Fibroblast of mammary gland (primary cell): ENCODE measurements at places on chromosomes 3 and 15.
A peak's percentile ranks its signal among the peaks of the same experiment; 100 is the strongest.

DNA sequence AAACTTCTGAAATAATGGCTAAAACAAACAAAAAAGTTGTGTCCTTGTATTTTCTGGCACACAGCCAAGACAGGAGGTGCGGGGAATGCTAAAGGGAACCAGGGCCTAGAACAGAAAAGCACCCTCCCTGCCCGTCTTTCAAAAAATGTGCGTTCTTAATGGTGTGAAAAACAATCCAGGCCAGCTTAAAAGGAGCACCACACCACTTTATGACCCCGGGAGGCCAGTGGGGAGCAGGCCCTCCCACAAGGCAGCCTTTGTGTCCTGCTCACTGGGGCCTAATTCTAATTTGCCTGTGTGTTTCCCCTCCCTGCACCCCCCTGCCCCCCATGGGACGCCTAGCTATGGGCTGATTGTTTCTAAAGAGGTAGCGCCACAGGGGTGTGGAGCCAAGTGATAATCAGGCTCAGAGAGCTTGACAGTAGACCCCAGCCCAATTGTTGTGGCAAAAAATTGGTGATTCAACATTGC lies 181.4 kb downstream of the GREM1 start:
- DNase-seq: no peak

- DNase-seq: no peak
Observed at GRCh38 chr15:43518197-43518761, 871 bp downstream of the MAP1A start.

DNA sequence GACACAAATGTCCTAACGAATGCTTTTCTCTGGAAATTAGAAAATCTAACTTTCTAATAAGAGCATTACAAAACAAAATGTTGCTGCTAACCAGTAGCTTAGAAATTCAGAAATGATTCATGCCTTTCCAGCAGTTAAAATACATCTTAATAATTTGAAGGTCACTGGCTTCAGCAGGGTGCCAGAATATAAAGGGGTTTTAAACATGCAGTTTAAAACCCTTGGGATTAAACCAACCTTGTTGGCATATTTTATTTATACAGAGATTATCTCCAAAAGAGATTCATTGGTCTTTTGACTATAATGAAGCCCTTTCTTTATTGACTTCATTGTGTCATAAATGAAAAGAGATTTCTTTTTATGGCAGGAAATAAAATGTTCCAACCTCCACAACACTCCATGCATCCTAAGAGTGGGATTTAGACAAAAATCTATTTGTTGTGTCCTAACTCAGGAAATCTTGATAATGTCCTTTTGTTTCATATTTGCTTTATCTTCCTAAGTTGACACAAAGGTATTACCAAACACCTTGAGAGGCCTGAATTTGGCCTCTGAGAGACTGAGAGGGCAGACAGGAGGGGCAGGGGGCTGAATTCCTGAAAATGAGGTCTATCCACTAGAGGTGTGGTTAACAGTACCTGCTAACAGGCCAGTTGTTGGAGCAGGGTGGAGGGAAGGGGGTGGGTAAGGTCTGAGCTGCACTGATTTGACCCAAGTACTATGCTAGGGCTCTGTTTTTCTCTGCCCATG lies 124.4 kb downstream of the FEZF2 start:
- no peak for DNase-seq

- peak; percentile 28 for DNase-seq
Observed at GRCh38 chr3:23926736-23927135, 9.8 kb downstream of the RPL15 start.

GRCh38 chr15:86988033-86988432 lies 908.4 kb downstream of the AGBL1 start:
- no peak for DNase-seq

- DNase-seq: peak; percentile 64
Observed at GRCh38 chr3:73490453-73491286, 134.1 kb downstream of the PDZRN3 start.

GRCh38 chr3:116350119-116350733 lies 95.1 kb downstream of the LSAMP start:
- no peak for DNase-seq

- no peak for DNase-seq
Observed at GRCh38 chr3:59660852-59661625, 611.2 kb upstream of the CFAP20DC start.

DNA sequence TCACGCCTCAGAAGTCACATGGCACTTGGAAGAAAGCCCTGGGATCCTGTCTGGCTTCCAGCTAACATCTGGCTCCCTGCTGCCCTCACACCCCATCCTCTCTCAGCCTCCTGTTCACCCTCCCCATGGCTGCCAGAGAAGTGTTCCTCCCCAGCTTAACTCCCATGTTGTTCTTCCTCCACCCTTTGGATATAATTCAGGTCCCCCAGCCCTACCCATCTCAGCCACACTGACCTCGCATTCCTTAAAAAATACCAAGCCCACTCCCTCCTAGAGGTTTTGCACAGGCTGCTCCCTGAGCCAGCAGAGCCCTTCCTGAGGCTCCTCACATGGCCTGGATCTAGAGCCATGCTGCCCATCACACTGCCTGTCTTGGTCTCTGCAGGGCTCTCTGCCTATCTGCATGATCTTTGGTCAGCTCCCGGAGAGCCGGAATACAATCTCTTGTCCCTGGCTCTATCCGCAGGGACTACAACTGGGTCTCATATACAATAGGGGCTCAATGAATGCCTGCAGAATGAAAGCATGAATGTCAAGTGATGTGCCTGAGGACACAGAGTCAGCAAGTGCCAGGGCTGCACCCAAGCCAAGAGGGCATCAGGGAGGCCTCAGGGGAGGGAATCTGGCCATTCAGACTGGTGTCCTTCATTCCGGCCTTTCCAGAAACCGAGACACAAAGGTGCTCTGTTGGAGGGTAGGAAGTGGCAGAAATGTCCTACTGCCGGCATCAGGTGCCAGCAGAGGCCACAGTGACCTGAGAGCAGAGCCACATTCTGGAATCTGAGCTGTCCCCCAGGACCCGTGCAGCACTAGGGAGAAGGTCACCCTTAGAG lies 3.8 kb upstream of the TKT start:
- DNase-seq: peak; percentile 19

DNA sequence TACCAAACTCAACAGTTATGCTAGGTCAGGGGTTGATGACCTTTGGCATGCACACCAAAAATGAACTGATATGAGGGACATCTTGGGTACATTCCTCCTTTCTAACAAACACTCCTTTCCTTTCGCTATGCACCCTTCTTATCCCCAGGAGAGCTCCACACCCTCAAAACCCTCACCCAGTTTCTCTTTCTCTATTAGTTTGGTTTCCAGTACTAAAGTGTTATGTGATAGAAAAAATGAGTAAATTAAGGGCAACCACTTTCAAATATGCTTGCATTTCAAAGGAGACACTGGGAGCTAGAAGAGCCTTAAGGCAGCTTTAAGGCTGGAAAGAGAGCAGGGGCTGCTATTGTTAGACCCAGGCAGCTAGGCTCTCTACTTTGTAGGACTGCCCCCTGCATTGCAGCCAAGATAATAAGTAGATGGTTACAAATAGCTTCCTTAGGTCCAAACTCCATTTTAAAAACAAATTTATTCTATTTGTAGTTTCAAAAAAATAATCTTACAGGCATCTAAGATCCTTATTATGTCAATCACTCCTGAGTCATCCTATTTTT lies 244.3 kb downstream of the ZIC1 start:
- no peak for DNase-seq

DNA sequence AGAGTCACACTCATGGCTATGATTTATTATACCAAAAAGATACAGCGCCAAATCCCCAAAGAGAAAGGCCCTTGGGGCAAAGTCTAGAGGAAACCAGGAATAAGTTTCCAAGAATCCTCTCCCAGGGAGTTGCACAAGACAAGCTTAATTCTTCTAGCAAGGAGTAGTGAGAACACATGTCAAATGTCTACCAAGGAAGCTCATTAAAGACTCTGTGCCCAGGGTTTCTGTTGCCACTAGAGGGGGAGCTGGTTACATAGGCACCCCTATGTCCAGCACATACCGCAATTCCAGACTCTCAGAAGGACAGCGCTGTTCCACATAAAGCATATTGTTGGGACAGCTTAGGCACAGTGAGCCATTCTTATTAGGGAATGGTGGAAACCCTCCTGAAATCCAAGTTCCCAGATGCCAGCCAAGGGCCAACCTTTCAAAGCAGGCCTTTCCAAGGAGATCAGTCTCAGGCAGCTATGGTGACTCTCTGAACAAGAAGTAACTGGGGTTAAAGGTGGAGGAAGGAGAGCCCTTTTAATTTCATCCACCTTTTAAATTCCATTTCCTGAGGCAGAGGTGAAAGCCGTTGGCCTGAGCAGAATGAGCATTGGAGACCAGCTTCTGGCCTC lies 194.2 kb downstream of the UACA start:
- peak; percentile 66 for DNase-seq

DNA sequence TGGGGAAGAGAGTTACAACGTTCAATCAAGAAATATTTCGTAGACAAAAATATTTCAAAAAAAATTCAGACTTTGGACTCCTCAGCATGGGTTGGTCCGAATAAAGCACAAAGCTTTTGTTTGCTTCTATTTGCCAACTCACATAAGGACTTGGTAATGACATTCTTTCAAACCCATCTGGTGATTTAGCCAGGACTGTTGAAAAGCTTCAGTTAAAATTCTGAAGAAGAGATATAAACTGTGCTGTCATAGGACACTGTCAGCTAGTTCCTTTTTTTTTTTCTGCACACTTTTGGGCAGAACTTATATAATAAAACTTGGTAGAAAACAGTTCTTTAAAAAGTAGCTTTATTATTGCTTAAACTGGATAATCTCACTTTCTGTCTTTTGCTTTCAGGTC lies 660.8 kb upstream of the SGO1 start:
- no peak for DNase-seq

DNA sequence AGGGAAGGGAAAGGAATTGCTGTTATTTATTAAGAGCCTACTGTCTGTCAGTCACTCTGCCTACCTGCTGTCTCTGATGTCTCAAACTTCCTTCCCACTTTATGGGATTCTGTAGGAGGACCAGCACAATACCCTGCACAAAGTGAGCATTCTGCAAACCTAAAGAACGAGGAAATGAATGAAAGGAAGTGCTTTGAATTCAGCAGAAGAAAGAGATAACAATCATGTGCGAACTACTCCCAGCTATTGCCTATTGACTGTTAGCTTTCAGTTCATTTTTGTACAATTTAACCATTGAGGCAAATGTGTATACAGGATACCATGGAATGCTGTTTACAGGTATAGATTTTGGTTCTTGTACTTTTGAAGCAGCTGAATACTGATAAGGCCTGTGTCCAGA lies 66.8 kb downstream of the CMSS1 start:
- DNase-seq: no peak

DNA sequence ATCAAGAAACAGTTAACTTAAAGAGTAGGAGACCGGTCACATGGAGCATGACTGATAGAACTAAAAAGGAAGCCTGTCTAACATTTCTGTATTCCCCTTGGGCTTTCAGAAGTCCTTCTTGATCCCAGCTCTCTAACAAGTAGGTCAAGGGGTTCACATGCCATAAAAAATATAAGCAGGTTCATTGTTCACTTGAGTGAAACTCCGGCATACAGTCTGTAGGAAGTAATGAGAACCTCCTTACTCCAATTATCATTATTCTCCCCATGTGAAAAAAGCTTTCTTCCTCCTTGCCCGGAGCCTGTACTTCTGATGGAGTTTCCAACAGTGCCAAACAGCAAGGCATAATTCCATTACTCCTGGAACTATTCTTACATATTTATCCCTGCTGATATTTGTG lies 242.8 kb upstream of the CNTN4 start:
- no peak for DNase-seq

- peak; percentile 96 for DNase-seq
Observed at GRCh38 chr3:86948822-86949221, 42.1 kb downstream of the VGLL3 start.

DNA sequence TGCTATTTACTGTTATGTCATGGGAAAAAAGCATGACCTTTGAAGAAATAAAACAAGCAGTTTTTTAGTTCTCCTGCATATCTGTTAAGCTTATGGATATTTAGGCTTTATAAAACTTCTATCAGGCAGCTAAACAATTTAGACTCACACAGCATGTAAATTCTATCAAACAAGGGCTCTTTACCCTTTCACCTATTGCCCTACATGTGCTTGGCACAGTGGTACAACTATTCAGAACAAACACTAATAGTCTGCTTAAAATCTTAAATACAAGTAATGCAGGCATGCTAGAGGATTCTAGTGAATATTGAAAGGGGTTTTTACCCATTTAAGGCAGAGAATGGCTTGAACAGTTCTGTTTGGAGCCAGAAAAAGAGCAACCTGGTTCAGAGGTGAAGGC lies 23.4 kb upstream of the NANOGP8 start:
- DNase-seq: no peak

DNA sequence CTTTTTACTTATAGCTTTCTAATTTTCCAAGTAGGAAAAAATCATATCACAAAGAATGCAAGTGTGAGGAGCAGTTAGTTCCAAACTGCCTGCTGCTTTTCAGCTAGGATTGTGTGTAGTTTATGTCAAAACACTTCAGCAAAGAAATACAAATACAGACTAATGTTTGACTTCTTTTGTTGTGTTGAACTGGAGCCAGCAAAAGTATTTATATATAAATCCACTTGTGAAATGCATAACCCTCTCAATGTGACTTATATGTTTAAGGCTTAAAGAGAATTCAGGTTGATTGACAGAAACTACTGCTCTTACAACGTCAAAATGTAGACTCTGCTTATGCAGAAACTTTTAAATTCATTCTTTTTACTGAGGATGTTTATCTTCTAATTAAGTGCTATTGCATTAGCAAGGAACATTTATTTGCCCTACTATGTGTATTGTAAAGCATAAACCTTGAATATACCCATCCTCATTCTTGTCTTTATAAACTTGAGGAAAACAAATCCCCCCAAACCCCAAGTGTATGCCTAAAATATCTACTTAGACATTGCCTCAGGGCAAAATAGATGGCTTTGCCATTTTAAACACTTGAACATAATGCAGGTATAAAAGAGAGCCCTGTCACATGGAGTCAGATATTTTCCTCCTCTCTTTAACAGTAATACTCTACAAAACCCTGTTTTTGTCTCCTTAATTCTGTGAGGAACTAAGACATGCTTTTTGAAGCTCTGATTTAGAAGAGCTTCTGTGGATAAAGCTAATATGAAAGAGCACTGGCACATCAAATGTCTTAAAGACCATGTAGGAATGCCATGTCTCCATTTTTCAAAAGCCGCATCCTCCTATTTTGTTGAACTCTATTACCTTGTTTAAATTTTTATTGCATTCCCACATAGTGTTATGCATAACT lies 302.8 kb upstream of the TBC1D5 start:
- no peak for DNase-seq

GRCh38 chr3:32398531-32398930 lies 6.9 kb downstream of the CMTM7 start:
- DNase-seq: no peak

DNA sequence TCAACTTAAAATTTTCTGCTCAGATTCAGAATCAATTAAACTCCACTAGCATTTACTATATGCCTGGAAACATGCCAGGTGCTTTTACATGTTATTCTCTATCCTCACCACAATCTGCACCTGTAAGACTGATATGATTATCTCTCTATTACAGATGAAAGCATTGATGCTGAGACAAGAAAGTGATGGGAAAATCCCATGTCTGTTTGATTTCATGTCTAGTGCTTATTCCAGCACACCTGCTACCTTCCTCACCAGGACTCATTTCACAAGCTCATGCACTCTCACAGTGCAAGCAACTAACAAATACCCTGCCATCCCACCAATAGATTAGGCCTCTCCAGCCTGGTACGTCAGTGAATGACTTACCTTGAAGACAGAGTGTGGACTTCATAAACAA lies 25.0 kb upstream of the BCL6 start:
- no peak for DNase-seq

- DNase-seq: peak; percentile 99
Observed at GRCh38 chr3:170740726-170741591, 129.0 kb downstream of the RPL22L1 start.
